ENCODE measurements at places on chromosomes 4 and X.

GRCh38 chrX:151816934-151817333 is 82.4 kb downstream of the CNGA2 start:
- no peak for DNase-seq

- DNase-seq, result no peak
Observed at GRCh38 chrX:25048178-25048577, 32.4 kb upstream of the ARX start.

DNA sequence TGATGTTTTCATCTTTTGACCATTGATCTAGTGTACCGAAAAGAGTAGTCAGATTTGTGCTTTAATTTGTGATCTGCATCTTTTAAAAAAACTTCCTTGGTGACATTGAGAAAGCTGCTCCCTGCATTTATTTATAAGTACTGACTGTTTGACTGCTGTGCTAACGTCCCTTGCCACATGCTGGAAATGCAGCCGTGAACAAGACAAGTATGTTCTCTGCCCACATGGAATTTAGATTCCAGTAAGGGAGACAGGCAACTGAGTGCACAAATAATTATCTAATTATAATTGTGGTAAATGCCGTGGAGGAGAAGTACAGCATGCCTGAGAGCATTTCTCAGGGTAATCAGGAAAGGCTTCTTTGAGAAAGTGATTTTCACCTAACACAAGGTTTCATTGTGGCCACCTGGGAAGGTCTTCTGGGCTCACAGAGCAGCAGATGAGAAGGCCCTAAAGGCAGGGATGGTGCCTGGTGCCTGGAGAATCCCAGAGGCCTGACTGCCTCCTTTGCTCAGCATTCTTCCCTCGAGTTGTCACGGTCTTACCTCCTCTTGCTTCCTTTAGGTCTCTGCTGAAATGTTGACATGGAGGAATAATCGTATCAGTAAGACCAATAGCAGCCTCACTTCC is 55.8 kb downstream of the PTTG2 start:
- no peak for DNase-seq

DNA sequence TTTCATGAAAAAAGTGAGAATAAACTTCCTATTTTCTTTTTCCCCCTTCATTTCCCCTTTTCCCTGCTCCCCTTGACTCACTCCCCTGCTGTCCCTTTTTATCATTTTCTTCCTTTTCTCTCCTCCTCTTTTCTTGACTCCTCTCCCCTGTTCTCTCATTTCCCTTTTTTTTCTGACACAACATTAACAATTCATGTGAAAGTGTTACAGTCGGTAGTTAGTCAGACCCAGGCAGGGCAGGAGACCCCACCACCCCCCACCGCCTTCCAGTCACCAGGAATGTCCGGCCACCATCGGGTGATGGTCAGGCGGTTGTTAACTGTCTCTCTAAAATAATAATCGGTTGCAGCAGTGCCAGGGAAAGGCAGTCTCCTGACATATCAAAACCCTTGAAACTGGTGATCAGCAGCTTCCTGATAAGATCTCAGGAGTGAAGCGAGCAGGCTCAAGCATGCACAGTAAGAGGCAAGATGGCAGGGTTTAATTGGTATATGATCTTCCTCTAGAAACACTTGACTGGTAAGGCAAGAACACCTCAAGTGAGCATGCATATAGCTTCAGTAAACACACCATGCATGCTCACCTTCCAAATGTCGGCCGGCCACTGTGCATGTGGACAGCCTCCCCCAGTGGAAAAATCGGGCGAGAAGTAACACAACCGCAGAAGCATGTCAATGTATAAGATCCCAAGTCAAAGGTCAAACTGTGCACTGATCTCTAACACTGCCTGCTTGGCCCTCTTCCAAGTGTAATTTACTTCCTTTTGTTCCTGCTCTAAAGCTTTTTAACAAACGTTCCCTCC is 191.4 kb downstream of the NDST4 start:
- no peak for DNase-seq

- DNase-seq, result no peak
Observed at GRCh38 chr4:103002551-103002950, 17.0 kb downstream of the SLC9B1 start.

GRCh38 chr4:21830272-21830671 is 118.3 kb downstream of the KCNIP4 start:
- DNase-seq, result no peak

GRCh38 chr4:78766650-78767049 is 9.5 kb upstream of the BMP2K start:
- no peak for DNase-seq

- no peak for DNase-seq
Observed at GRCh38 chr4:173752610-173753230, 222.7 kb upstream of the HAND2 start.

- DNase-seq, result no peak
Observed at GRCh38 chrX:150507251-150507856, 61.1 kb upstream of the MTM1 start.

All from A549 (cell line).